Activated CD4-positive, CD25-positive, alpha-beta regulatory T cell (primary cell): ENCODE measurements at places on chromosomes 1 and 21.

- no peak for DNase-seq
Observed at GRCh38 chr1:6582370-6582769, 2.6 kb downstream of the ZBTB48 start.

DNA sequence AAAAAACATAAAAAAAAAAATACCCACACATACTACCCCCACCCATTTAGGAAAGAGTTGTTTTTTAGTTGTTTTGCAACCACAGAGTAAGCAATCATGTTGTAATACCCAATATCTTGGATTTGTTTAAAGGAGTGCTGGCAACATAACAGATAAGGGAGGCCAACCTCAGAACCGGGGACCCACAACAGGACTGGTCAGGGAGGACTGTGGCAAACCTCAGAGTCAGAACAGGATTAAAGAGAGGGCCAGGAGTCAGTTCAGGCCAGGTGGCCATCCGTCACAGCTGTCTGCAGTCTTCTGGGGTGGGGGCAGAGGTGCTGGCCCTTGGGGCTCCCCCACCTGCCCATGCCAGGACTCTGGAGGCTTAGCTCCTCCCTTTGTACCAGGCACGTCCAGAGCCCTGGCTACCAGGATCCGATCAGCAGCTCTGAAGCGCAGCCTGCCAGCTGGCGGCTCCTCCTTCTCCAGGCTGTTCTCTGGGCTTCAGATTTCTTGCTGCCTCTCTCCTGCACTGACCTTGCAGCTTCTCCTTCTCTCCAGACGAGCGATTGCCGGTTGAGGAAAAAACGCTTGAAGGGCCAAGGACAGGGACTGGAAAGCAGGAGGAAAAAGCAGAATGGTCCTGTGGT is 7.9 kb downstream of the H6PD start:
- no peak for DNase-seq

- peak; percentile 16 for DNase-seq
Observed at GRCh38 chr1:210446479-210446878, 117.8 kb downstream of the HHAT start.

GRCh38 chr1:212147581-212148033 is 112.1 kb downstream of the DTL start:
- no peak for DNase-seq

- DNase-seq = no peak
Observed at GRCh38 chr21:25578056-25578961, 29.0 kb downstream of the MRPL39 start.

DNA sequence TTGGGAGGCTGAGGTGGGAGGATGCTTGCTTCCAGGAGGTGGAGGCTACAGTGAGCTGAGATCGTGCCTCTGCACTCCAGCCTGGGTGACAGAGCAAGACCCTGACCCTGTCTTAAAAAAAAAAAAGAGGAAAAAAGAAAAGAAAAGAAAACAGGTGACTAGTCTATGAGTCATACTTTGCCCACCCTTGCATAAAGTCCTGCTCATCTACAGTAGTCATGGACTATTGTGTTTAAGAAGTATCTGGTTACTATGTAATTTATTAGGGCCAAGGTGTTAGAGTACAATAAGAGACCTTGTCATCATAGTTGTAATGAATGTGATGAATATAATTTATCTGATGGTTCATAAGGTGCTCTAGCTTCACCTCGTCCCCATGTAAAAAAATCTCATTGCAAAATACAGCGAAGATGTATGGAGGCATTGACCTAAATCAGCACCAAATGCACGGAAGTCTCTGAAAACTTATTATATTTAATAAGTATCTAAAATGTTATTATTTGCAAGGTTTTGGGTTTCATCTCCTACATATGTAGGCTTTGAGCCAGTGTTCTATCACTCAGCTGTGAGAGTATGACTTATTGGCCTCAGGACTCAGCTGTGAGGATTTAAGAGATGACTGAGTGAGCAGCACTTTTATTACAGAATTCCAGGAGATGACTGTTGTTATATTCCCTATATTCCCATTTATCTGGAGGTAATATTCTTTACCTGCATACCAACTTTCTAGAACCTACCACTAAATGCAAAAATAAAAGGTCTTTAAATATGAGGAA is 19.9 kb upstream of the KCNJ6 start:
- DNase-seq = no peak

DNA sequence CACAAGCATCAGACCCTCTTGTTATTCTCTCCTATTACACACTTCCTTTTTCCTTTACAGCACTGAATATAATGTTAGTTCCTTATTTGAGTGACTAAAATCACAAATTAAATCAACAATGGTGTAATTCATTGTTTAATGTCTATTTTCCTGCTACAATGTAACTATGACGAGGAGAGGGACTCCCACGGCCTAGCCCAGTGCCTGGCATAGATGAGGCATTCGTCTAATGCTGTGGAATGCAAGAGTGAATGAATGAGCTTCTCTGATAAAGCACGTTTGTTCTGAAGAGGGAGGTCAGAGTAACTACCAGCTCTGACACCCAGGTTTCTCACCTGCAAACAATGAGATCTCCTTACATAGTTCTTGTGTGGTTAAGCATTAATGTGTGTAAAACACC is 479.4 kb downstream of the OMA1 start:
- DNase-seq = no peak

DNA sequence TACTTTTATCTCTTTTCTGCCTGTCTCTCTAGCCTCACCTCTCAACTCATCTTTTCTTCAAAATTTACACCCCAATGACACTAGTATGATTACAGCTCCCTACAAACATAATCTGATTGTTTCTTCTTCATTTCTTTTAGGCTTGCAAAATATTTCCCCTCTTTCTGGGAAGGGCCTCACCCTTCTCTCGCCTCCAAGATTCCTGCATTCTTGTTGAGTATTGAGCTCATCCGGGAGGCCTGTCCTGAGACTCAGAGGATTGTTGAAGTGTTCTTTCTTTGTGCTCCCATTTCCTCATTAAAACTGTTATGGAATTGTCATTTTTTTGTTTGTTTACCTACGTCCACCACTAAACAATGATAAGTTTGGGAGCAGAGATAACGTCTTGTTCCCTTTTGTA is 99.1 kb upstream of the CHRM3 start:
- DNase-seq = no peak

DNA sequence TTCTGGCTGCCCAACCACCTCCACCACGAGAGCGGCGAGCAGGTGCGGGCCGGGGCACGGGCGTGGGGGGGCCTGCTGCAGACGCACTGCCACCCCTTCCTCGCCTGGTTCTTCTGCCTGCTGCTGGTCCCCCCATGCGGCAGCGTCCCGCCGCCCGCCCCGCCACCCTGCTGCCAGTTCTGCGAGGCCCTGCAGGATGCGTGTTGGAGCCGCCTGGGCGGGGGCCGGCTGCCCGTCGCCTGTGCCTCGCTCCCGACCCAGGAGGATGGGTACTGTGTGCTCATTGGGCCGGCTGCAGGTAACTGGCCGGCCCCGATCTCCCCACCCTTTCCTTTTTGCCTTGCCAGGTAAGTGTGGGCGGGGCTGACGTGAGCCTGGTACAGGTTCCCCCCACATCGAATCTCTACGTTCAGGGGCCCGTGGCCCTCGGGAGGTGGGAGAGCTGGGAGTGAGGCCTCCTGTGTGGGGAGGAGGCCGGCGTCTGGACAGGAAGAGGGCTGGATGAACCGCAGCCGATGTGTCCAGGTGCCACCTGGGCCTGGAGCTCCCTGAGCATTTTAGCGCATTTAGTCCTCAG is 51.7 kb downstream of the COL18A1 start:
- DNase-seq = no peak

DNA sequence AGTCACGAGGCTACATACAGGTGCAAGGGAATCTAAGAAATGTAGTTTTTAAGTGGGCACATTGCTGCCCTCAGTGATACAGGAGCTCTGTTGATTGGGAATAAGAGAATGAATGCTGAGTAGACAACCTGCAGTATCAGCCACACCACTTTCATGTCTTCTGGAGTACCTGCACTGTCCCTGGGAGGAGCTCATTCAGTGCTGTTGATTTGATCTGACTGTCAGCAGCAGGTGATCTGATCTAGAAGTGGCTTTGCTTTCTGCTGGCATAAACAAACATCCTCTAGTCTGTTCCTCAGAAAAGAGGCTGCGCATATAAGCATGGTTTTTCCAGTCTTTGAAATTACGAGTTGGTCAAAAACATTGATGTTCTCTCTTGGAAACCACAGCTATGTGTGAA is 35.5 kb upstream of the LRRC52 start:
- no peak for DNase-seq

DNA sequence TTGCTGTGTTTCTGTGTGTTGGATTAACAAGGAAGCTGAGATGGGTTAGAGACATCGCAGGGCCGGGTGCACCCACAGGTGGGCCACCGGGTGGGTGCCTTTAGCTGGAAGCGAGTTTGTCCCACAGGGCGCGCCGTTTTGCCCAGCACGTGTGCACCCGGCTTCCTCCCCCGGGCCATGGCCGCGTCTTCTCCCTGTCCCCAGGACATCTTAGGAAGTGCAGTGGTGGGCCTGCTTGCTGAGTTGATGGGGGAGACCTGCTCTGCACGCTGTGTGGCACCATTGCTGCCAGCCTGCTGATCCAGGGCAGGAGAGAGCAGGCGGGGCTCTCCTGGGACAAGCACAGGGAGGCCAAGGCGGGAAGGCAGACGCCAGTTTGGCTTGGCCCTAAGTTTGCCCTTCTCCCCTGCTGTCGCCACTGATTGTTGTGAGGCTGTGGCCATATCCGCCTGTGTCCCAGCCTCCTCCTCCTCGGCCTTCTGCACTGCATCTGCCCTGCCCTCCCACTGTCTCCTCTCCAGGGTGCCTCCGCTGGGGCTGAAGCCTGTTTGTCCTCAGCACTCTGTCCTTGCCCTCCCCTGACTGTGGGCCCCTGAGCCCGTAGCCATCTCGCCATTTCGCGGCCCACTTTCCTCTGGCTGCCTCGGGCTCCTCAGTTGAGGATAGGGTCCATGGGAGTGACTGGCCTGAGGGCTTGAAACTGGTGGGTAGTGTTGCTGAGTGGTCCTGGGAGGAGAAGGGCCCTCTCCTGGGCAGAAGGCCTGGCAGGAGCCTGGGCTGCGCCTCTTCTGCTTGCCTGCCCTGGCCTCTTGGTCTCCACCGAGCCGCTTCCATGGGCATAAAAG is 47.6 kb downstream of the PKNOX1 start:
- no peak for DNase-seq

DNA sequence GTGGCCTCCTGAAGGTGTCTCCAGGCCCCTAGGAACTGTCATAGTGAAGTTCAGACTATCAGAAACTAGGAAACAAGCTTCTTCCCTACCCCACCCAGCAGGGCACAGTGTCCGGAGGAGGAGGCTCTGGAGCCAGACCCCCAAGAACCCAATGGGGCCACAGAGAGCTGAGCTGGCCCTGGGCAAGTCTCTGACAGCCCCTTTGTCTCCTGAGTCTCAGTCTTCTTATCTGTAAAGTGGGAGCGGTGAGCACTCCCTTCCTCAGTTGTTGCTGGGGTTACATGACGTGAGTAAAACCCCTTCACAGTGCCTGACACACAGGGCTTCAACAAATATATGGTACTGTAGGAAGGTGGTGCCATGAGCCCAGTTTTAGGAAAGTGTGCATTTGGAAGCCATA is 675.8 kb downstream of the MATN1 start:
- DNase-seq = no peak

DNA sequence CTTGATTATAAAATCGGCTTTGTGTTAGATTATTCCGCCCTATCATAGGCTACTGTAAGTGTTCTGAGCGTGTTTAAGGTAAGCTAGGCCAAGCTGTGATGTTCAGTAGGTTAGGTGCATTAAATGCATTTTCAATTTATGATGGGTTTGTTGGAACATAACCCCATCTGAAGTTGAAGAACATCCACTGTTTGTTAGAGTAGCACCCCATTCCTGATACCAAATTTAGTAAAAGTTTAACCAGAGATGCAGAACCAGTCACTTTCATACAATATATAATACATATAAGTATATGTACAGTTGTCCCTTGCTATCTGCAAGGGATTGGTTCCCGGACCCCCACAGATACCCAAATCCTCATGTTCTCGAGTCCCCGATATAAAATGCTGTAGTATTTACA is 16.1 kb downstream of the UBASH3A start:
- DNase-seq = no peak

DNA sequence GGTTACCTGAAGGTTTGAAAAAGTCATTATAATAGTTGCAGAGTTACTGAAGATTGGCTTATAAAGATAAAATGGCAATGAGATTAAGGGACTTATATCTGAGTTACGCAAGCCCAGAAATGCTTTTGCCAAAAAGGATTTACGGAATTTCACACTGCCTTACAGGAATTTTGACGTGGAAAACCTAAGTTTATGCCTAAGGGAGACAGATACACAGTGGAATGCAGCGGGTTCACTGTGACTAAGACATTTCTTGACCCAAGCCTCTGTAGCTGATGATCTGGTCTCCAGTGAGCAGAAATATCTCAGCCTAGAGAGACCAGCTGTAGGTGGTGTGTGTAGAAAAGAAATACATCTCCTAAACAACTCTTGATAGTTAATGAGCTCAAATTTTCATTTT is 10.1 kb upstream of the EXO1 start:
- DNase-seq = no peak

GRCh38 chr21:42835611-42836401 is 43.5 kb downstream of the WDR4 start:
- DNase-seq = no peak

- no peak for DNase-seq
Observed at GRCh38 chr1:7842517-7842916, 10.3 kb downstream of the UTS2 start.
